ENCODE measurements at places on chromosomes 7 and 10.

DNA sequence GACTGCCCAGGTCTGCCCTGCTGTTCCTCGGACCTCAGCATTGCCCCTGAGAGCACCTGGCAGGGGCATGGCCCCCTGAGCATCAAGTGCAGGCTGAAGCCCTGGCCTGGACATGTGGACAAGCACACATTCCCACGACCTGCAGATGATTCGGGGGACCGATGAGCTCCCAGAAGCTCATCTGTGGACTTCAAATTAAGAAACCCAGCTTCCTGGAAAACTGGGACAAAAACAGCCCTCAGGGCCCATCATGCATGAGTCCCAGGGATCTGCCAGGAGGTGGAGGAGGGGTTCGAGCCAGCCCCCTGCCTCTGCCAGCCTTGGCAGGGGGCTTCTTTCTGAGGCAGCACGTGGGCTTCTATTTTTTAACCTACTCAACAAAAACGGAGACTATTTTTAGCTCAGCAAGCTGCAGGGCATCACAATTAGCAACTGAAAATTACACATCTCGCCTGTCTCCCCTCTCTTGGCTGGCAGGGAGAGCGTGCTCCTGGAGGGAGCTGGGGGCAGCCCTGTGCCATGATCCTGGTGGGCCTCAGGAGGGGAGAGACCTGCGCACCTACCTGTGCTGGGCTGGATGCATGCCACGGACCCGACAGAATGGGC, 51.8 kb downstream of the RASGEF1A start:
- DNase-seq: no peak

- no peak for DNase-seq
Observed at GRCh38 chr7:19928247-19928646, 154.8 kb upstream of the TMEM196 start.

DNA sequence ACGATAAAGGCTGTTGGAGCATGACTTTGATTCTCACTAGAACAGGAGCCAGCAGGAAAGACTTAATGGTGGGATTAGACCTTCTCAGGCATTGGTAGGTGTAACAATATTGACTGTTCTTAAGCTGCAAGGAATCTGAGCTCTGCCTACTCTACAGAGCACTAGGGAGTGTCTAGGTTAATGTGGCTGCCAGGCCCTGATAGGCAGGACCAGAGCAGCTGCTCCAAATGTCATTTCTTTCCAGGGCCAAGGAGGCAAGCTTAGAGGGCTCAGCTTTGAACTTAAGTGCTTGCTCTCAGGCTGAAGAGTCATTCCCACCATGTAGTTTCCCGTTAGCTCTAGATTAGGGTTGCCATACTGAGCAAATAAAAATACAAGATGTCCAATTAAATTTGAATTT, 96.8 kb downstream of the RAB18 start:
- no peak for DNase-seq

DNA sequence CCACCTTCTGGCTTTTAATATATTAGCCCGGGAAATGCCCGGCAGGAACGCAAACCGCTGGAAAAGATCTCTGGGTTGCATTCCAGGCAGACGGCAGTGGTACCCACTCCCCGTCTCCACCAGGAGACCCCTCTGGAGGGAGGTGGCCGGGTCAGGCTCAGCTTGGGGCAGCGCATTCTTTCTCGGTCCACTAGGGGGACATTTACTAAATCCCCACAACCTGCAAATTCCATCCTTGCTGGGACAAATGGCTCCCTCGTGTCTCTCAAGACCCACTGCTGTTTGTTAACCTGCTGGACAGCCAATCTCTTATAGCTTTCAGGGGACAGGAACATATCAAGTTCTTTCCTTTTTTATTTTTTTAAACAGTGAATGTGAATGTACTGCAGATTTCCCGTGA, 45.8 kb upstream of the CARD11 start:
- no peak for DNase-seq

GRCh38 chr7:38425509-38425908, 152.1 kb upstream of the TARP start:
- DNase-seq: peak; percentile 15

All from activated CD8-positive, alpha-beta T cell treated with anti-CD3 and anti-CD28 coated beads for 36 hours (primary cell).